ENCODE measurements at places on chromosomes 2 and 18.

DNA sequence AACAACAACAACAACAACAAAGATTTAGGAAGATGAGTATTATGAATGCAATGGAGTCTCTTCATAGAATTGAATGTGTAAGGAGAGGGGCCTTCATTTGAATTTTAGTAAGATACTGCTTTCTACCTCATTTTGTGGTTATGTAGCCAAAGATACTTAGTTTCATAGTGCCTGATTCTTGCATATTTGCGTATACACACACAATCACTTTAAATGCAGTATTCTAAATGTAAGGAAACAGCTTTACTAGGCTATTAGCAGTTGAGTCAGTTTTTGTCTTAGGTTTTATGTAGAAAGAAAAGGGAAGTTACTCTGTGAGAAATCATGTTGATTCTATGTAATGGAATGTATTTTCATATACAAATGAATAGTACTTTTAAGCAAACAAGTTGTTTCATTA lies 80.5 kb downstream of the HAUS1 start:
- DNase-seq, result no peak

GRCh38 chr2:74593826-74594772 lies 39.6 kb downstream of the DOK1 start:
- DNase-seq, result no peak

DNA sequence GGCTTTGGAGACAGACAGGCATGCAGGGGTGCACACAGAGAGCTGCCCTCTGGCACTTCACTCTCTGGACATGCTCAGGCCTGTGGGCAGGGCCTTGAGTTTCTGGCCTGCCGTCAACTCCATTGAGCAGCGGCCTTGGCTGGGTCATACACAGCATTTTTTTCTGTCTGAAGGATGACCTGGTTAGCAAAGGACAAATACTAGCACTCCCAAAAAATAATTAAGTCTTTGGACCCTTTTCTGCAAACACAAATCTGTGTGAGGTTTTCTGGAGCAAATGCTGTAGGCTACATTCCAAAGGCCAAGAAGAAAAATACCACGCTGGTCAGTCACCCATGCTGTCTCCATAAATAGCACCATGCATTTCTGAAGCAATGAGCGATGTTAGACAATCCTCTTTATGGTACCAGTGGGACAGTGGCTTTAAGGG lies 124.7 kb upstream of the CTAGE1 start:
- no peak for DNase-seq

DNA sequence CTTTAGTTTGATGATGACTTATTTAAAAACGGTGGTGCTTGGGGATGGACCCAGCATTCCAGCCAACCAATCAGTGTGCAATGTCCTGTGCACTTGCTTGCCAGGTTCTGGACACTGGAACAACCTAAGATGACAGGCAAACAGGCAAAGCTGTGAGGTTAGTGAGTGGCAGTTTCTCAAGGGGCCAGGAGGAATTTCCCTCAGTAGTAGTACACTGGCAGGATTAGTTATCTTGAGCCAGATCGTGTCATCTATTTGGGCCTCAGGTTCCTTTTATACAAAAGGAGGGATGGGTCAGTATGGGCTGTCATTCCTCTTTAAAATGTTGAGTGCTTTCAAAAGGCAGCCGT lies 26.6 kb downstream of the MAP4K4 start:
- no peak for DNase-seq

- no peak for DNase-seq
Observed at GRCh38 chr2:119517433-119517832, 6.8 kb downstream of the SCTR start.

GRCh38 chr18:57737400-57738060 lies 65.6 kb downstream of the ATP8B1 start:
- no peak for DNase-seq

DNA sequence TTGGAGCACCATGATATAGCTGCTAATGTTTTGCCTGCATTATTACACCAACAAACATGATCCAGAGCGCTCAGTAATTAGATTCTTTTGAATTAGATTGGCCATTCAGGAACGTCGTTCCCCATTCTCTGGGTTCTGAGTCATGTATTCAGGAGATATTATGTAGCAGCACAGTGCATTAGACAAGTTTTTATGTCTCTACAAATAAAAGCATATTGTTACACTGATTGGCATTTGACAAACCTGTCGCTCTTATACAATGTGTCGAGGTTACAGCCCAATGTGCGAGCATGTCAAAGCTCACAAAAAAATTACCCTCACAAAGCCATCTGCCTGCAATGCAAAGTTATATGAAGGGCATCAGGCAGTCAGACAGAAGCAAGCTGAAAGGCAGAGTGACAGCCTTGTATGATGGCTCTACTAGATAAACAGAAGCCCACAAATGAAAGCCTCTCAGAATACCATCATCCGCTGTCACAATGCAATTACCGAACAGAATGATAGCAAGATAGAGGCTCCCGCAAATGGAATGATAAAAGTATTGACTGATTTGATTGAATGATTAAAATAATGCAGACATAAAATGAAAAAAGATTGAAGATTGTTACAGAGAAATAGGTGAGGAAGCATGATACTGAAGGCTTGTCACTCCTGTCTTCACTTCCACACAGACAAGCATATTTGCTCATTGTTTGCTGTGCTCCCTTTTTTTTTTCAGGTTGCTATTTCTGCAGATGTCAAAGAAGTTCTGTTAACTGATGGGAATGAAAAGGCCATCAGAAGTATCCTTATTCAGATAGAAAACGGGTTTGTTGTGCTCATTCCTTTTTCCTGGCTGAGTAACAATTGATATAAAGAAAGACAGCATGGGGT lies 234.6 kb upstream of the SIX3 start:
- DNase-seq, result no peak

DNA sequence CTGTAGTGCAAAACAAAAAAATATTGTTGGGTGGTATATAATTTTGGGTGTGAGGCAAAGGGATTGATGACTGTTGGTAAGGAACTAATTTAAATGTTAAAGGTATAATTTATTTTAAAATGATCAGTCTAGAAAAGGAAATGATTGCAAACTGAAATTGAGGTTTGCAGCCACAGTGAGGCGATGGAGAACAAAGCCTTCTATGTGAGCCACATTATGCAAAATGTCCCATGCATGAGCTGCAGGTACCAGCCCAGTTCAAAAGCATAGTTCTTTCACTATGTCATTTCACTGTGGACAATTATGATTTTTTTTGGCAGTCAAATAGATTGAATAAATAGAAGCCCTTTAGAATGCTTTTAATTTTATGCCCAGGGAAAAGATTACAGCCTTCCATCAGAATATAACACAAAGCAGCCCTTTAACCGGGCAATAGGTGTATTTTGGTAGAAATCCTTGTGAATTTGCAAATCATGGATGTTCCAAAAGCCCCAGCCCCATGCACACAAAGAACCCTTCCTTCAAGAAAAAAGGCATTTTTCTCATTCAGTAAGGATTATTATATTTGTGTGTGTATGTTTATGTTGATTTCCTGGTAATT lies 1.7 kb downstream of the MAP2 start:
- DNase-seq, result no peak

DNA sequence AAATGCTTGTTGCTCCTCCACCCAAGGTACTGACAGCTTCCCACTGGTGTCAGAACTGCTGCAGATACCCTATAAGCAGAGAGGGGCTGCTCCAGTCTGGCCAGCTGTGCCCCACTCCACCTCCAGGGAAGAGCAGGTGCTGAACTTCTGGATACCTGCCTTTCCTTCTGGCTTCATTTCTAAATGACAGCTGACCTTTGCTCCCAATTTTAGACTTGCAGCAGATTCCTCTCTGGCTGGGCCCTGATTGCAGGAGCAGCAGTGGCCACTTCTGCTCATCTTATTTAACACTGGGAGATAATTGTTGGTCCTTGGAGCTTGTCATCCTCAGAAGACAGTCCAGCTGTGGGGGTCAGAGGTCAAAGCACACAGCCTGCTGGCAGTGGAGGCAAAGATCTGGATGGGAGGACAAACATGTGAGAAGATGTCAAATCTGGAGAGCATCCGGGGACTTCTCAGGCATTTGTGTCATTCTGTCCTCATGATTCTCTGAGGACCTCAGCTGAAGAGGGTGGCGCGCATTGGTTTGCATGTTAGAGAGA lies 38.9 kb downstream of the SETBP1 start:
- no peak for DNase-seq

DNA sequence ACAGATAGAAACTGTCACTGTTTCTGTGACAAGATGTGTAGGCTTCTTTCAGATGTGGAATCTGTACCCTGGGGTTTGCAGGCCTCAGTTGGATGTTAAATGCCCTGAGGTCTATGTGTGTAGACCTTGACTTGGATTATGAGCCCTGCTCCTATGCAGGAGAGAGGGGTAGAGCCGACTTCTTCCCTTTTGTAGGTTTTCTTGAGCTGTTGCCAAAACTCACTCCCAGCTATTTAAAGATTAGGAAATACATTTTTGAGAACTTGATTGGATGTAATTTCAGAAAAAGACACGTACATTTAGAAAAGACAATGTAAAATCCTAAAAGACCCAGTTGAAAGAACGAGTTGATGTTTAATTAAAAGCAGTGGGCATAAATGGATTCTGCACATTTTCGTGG lies 374.8 kb downstream of the SLC4A3 start:
- DNase-seq, result no peak

DNA sequence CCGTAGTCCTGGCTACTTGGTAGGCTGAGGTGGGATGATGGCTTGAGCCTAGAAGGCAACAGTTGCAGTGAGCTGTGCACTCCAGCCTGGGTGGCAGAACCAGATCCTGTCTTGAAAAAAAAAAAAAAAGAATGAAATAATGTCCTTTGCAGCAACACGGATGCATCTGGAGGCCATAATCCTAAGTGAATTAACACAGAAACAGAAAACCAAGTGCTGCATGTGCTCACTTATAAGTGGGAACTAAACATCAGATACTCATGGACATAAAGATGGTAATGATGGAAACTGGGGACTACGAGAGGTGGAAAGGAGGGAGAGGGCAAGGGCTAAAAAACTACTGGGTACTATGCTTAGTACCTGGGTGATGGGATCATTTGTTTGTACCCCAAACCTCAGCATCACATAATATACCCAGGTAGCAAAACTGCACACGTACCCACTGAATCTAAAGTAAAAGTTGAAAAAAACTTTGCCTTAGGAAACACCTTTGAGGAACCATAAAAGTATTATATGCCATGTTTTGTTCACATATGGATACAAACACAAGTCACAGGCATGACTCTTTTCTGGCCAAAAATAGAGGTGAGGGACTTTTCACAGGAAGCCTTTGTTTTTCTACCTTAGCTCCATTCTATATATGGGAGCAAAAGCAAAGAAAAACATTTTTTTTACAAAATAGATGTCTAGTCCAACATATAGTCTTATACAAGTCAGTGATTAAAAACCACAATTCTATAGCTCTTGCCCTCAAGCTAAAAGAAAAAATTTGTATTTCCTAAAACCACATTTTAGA lies 36.6 kb downstream of the GPR155 start:
- no peak for DNase-seq

GRCh38 chr2:220215785-220216184 lies 588.4 kb downstream of the SLC4A3 start:
- no peak for DNase-seq

- no peak for DNase-seq
Observed at GRCh38 chr2:219907011-219907365, 279.6 kb downstream of the SLC4A3 start.

DNA sequence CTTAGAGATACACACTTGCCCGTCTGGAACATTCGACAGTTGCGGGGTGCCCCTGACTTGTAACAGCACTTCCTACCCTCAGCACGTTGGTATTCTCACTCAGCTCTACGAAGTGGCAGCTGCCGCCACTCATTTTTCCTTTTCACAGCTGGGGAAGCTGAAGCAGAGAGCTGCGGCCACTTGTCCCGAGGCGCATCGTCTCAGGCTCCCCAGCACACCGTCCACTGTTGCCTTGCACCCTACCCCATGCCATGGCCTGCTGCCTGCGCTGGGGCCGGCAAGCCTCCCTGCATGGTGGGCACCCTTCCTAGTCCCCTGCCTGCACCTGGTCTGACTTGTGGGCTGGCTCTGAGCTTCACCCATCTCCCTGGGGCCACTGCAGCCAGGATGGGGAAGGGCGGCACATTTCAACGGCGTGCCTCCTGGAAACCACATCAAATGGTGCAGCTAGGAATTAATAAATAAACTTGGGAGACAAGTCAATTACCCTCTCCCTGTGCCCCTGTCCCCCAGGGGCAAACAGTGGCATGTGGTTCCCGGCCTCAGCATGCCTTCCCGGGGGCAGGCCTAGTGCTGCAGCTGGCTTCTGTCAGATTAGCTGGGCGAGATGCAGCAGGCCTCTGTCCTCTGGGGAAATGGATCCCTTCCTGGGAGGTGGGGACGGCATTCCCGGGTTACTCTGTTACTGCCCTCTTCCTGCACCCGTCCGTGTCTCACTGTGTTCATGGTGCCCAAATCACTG lies 64.7 kb upstream of the HAAO start:
- DNase-seq, result no peak

- DNase-seq, result no peak
Observed at GRCh38 chr18:6088432-6088831, 193.1 kb upstream of the TMEM200C start.

DNA sequence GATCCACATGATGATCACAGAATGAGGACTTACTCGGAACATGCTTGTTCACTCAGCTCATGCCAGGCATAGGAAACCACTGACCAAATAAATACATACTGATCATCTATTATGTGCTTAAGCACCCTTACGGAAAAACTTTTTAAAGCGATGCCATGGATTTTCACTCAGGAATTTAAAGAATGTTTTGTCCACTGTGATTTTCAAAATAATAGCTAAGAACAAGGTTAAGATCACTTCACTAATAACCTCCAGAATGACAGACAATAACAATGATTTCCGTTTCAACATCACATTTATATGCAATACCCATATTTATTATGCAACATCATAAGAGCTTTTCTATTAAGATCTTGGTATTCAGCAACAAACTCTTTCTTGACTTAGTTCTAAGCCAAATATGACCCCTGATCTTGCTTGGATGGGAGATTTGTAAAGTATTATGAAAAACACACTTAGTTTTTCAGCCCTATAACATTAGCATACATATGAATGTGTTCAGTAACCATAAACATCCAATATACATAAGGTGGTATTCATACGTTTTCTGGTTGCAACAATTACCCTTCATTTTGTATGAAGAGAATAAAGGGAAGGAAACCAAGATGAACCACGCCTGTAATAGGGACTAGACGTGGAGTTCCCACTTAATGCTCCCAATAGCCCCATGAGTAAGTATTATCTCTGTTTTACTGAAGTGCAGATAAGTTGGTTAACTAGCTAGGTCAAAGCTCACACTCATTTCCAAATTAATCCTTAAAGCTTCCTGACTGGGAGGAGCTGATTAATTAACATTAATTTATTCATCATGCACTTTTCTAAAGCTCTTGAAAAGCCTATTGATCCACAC lies 1.9 kb downstream of the CD302 start:
- DNase-seq, result no peak

- DNase-seq, result no peak
Observed at GRCh38 chr2:53220969-53221368, 546.6 kb upstream of the CHAC2 start.

GRCh38 chr2:197097578-197098366 lies 171.3 kb upstream of the PGAP1 start:
- DNase-seq, result no peak

DNA sequence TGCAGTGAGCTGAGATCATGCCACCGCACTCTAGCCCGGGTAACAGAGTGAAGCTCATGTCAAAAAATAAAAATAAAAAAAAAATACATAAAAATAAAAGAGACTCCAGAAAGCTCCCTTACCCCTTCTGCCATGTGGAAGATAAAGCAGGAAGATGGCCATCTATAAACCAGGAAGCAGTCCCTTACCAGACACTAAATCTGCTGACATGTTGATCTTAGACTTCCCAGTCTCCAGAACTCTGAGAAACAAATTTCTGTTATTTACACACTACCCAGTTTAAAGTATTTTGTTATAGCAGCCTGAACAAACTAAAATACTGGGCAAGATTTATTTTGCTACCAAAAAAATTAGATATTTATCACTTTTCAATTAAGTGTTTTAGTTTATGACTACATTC lies 136.2 kb upstream of the SMAD7 start:
- no peak for DNase-seq
